ENCODE measurements at places on chromosomes 1 and 21.

DNA sequence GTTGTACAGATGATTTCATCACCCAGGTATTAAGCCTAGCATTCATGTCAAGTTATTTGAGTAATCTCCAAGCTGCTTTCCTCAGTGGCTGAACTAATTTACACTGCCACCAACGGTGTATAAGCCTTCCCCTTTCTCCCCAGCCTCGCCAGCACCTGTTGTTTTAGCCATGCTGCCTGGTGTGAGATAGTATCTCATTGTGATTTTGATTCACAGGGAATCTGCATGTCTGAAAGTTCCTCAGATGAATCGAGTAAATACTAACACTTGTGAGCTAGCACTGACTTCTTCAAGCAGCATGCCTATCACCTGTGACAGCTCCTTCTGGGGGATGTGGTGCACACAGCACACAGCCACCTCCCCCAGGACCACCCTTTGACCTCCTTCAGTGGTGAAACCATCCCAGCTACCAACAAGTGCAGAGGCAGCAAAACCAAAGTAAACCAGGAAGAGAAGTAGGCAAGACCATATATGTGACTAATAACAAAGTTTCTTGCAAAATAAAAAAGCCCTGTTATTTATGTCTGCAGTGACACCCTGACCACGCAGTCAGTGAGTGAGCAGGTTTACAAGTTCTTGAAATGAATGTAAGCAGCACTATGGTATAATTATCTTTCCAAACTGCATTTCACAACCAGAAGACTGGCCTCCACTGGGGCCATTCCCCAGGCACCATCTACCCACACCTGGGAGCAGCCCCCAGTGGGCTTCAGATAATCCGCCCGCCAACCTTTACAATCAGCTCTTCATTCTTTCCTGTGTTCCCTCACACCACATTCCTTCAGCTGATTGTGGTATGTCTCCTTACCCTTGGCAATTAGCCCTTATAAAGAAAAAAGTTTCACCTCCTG lies 173.8 kb downstream of the ETS2 start:
- DNase-seq = no peak

DNA sequence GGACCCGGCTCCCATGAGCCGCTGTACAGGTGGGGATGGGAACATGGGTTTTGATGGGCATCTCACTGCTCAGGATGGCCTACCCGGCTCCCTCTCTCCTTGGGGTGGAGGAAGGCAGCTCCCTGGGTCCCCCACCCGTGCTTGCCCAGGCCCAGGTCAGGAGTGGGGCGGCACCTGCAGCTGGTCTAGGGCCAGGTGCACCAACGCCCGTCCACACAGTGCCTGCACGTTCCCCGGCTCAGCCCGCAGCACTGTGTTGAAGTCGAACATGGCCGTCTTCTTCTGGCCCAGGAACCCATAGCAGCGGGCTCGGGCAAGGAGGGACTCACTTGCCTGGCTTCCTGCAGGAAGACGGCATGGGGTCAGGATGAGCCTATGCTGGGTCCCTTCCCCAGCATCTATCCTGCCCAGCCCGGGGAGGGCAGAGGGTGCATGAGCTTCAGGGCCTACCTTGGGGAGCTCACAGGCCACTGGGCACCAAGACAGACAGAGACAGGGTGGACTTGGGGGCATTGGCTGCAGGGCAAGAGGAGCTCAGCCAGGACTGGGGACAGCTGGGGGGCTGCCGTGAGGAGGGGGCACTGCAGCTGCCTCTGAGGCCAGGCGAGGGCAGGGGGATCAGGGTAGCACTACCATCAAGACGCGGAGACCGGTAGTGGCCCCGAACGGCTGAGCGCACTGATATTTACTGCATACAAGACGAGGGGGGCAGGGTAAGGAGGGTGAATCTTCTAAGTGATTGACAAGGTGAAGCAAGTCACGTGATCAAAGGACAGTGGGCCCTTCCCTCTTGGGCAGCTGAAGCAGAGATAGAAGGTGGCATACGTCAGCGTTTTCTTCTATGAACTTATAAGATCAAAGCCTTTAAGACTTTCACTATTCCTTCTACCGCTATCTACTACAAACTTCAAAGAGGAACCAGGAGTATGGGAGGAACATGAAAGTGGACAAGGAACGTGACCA lies 17.8 kb downstream of the TTC34 start:
- DNase-seq = no peak

GRCh38 chr21:43646550-43647260 lies 12.6 kb downstream of the HSF2BP start:
- peak; percentile 88 for DNase-seq

DNA sequence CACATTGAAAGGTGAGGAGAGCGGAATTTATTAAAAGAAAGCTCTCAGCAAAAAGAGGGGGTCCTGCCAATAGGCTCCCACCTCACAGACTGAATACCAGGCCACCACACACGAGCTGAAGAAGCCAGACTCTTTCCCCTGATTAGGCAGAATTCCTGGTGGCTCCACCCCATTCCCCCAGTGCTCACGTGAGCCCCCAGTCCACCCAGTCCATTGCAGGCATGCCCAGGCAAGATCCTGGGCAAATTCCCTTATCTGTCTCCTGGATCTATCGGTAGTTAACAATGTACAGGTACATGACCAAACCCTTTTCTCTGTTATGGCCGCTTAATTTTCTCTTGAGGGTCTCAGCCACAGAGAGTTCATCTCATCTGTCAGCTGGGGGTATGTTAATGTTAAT lies 54.6 kb upstream of the BTG3 start:
- DNase-seq = no peak

GRCh38 chr21:27564684-27565301 lies 597.9 kb upstream of the ADAMTS5 start:
- no peak for DNase-seq

- no peak for DNase-seq
Observed at GRCh38 chr1:63891060-63891690, 117.4 kb downstream of the ROR1 start.

DNA sequence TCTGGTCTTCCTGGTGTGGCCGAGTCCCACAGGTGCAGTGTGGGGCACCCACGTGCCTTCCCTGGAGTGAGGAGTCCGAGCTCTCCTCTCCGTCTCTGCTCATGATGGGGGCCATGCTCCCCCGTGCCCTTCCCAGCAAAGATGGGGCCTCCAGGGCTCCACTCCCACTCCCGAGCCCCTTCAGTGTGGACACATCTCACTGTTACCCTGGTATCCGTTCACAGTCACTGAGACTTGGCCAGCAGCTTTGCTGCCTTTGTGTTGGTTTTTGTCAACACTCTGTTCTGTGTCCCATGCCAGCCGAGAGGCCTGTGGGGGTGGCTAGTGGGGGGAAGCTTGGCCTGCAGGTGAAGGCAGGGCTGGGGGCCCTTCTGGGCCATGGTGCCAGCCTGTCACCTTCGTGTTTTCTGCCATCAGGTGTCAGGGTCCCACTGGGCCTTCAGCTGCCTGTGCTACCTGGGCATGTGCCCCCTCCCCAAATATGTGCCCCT lies 46.9 kb upstream of the POFUT2 start:
- no peak for DNase-seq

DNA sequence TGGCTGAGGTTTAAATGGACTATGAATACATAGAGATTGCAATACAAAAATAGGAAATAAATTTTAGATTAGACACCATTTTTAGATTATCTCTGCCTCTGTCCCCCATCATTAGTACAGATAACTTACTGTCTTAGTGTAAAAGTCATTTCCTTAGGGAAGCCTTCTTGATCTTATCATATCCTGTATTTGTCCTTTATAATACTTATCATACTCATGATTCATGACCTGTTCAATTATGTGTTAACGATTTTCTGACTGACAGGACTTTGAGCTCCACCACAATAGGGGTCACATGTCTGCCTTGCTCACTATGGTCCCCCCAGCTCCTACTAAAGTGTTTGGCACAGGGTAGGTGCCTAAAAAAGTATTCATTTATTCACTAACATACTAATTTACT lies 14.6 kb downstream of the TEX38 start:
- DNase-seq = no peak

DNA sequence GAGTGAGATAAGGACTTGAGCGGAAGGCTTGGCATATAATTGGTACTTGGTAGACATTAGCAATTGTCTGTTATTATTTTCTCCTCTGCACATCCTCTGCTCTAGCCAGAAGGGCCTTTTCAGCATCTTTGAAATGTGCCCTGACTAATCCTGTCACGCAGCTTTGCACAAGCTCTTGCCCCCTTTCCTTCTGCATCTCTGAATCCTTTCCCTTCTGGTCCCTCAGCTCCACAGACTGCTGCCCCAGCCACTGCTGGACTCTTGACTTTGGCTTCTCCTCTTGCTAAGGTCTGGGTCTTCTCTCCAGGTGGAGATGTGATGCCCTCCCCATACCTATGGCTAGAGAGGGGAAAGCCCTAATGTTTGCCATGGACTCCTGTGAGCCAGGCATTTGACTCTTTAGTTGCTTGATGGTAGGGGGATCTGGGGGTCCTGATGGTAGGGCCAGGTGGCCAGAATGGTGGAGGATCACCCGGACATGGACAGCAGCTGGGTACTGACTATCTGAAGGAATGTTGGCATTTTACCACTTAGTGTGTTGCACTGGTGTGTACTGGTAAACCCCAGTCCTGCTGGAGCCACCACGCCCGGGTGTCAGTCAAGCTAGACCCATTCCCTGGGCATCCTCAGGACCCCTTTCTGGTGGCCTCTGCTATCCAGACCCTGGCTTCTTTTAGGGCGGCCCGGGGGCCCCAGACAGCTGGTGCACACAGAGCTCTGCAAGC lies 4.4 kb downstream of the HPCA start:
- no peak for DNase-seq

- DNase-seq = no peak
Observed at GRCh38 chr1:169120066-169120465, 13.6 kb downstream of the ATP1B1 start.

- peak; percentile 14 for DNase-seq
Observed at GRCh38 chr21:32611471-32611997, 643 bp downstream of the CFAP298 start.

DNA sequence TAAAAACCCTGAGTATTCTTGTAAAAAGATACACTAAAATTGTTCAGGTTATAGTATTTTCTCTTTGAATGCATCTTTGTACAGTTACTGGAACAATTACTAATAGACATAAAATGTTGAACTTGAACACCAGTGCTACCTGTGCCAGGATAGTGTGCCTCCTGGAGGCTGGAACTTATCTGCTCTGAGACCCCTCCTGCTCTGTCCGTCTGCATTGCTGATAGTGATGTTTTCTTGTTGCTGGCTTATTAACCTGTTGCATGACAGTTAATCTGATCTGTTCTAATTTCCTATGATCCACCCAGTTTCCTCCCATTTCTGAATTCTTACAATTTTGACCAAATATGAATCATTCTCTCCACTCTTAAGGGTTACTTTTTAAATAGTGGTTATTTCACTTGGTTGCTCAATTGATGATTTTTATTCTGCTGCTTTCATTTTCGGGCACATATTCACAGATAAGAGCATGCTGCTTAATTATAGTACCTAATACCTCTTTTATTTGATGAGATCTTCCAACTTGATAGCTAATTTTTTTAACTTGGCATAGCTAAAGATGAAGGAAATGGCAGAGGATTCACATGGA lies 101.4 kb downstream of the CC2D1B start:
- no peak for DNase-seq

GRCh38 chr1:193417945-193418744 lies 231.7 kb upstream of the B3GALT2 start:
- no peak for DNase-seq

- DNase-seq = no peak
Observed at GRCh38 chr1:38953433-38953860, 11.8 kb upstream of the RHBDL2 start.

GRCh38 chr21:15826147-15826780 lies 96.5 kb downstream of the USP25 start:
- DNase-seq = peak; percentile 13

DNA sequence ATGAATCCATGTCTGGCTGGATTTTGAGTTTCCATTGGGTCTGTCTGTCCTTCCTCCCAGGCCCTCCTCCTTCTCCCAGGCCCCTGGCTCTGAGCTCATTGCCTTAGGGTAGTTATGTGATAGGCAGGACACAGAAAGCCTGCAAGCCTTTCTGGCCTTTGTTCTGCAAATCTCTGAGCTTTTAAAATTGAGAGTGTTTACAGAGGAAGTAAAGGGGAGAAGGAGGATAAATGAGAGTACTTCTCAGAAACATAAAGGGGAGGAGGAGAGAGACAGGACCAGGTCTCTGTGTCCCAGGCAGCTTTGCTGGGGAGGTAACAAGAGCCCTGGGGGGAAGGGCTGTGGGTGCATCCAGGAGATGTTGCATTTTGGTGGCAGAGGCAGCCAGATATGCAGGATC lies 126.7 kb downstream of the FOXD2 start:
- no peak for DNase-seq

All from CD4-positive, alpha-beta T cell (primary cell).